HT1080 (cell line): ENCODE measurements at places on chromosomes 5 and 9. TPM values are rescaled to one million over a fixed set of nuclear protein-coding genes. Genes with fewer than 3 reads are reported as not detected.

DNA sequence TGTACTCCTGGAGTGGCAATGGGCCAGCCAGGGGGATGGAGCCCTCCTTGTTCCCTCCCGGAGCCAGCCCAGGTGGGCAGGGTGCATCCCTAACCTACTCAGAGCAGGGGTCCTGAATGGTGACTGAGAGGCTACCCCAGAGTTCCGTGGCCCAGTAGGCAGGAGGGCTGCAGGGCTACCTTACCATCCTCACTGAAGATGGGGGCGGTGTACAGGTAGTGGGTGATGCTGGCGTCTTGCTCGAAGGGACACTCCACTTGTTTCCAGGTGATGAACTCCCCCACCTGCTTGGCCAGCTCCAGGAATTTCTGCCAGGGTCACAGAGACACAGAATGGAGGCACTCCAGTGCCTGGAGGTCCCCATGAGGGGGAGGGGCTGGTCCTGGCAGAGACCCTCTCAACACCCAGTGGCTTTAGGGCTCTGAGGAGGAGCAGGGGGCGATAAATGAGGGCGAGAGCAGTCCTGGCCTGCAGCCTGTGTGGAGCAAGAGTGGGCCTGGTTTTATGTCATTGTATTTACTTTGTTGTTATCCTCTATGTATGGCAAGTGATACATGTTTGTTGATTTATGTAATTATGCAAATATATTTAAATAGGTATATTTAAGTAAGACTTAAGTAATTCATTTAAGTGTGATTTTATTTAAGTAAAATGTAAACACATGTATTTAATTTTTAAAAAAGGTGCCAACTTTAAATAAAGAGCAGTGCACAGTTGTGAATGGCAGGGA is 39.9 kb upstream of the RNF130 start:
- DNase-seq, result no peak

DNA sequence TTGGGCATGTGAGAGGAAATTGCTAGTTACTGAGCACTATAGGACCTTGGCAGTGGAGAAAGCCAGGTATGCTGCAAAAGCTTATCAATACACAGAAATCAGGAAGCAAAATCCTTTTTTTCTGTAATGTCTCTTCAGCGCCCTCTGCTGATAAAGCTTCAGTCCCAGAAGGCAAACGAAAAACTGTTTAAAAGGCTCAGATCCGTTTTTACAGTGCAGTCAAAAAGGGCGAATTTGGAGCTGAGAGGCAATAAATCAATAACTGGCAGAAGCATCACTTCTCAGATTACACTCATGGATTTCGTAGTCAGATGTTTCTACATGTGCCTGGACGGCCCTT is 1.1 kb upstream of the MAN2A1 start:
- no peak for DNase-seq

GRCh38 chr5:132381614-132382013 is 12.1 kb downstream of the SLC22A5 start:
- no peak for DNase-seq

The RPL7A gene
- total RNA-seq, result 2,307 and 2,771 TPM in 2 replicates

The ECSCR gene
- 53.3 and 67.7 TPM in 2 replicates for total RNA-seq
